Smooth muscle cell of the brain vasculature (primary cell): ENCODE measurements at places on chromosomes 7 and 10.
A peak's percentile ranks its signal among the peaks of the same experiment; 100 is the strongest.

DNA sequence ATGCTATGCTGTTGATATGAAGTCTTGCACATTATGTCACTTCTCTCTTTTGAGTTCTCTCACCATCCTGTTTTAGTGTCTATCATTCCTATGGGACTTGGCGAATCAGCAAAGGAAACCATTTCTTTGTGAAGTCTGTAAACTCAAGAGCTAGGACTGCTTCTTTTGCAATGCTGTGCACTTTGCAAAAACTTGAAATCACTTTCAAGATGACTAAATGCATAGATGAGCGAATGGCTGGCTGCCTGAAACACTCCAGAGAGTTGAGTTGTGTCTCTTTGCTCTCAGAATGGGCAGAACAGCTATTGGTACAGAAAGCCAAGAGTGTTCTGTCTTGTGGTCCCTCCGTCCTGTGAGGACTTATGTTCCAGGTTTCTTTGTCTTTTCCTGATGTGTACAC lies 18.3 kb upstream of the ELMO1 start:
- no peak for DNase-seq

DNA sequence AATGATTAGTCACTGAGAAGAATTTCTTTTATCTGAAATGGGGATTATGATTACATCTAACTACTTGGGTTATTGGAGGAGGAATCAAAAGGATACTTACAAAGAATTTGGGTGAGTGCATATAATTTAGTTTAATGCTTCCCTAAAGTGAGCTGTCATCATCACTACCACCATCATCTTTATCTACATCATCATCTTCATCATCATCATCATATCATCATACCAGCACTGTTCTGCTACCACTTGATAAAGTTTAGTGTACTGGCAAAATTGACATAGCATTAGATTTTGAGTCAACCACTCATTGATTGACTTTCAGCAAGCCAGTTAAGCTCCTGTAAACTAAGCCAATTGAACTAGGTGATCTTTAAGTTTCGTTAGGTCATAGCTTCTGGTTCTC lies 245.6 kb upstream of the DKK1 start:
- DNase-seq: no peak

DNA sequence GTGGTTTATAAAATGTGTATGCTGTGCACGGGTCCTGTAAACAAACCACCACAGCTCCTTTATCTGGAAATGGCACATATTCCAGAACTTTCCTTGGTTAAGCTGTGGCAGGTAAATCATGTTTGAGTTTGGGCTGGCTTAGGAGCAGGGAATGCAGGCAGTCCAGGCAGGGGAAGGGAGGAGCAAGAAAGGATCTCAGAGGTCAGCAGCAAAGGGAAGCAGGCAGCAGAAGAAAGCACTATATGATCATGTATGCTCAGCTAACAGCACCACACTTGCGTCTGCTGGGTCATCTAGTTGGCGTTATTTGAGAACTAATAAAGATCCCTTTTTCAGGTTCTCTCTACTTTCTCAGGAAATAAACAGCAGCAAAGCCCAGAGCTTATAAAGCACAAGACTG lies 7.8 kb downstream of the ICA1 start:
- no peak for DNase-seq

- no peak for DNase-seq
Observed at GRCh38 chr10:84039957-84040356, 99.4 kb upstream of the GHITM start.

- no peak for DNase-seq
Observed at GRCh38 chr7:67928141-67928540, 931.5 kb downstream of the TYW1 start.

GRCh38 chr7:38162036-38162435 lies 16.0 kb upstream of the STARD3NL start:
- no peak for DNase-seq

DNA sequence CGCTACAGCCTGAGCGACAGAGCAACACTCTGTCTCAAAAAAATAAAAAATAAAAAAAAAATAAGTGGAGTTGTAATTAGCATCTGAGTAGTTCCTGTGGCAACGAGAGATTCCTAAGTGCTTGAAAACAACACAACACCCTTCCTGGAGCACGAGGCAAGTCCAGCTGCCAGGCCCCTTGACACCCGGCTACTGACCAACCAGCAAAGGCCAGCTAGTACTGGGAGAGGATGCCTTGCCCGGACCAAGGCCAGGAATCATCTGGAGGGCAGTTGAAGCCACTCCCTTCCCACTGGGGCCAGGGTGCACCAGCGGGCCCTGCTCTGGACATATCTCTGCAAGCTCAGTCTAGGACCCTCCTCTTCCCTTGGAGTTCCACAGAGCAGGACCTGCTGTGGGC lies 536 bp downstream of the C10orf105 start:
- no peak for DNase-seq

DNA sequence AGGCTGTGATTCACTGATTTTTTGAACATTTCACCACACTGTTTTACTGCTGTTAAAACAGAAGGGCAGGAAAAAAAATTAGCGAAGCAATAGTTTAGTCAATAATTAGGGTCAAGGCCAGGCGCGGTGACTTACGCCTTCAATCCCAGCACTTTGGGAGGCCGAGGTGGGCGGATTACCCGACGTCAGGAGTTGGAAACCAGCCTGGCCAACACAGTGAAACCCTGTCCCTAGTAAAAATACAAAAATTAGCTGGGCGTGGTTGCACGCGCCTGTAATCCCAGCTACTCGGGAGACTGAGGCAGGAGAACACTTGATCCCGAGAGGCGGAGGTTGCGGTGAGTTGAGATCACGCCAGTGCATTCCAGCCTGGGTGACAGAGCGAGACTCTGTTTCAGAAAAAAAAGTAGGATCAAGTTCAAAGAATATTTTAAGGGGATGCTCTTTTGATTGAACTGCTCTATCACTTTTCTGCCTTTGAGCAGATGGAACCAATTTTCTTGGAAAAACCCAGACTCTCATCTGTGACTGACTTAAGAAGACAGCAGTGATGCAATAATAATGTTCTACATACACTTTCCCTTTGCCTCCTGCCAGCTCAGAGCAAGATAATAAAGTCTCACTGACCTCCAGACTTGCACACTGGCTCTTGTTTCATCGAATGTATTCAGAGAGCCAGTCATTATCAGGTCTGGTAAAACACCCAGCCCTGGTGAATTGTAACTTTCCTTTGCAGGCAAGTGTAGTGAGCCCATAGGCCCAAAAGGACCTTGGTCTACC lies 1.6 kb upstream of the PPA1 start:
- no peak for DNase-seq

GRCh38 chr10:51063659-51064535 lies 10.4 kb upstream of the PRKG1 start:
- peak; percentile 17 for DNase-seq
